H1 (cell line): ENCODE measurements at places on chromosomes 4 and X.

- no peak for DNase-seq
Measured at GRCh38 chr4:3420956-3421355, 20.8 kb upstream of the HGFAC start.

DNA sequence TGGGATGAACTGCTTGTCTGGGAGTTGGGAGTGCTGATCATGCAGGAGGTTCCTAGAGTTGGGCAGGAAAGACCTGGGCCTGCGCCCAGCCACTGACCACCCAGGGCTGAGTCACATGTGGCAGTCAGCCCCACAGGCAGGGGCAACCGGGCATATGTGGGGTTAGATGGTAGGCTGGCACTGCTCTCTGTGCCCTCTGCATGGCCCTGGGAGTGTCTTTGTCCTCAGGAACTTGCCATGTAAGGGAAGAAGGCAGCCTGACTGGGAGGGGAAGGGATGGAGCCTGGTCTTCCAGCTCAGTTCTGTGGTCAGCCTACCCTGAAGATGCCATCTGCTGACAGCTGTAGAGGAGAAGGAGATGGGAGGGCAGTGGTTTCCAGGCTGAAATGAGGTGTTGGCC lies 70.2 kb upstream of the EFNB1 start:
- DNase-seq: no peak

DNA sequence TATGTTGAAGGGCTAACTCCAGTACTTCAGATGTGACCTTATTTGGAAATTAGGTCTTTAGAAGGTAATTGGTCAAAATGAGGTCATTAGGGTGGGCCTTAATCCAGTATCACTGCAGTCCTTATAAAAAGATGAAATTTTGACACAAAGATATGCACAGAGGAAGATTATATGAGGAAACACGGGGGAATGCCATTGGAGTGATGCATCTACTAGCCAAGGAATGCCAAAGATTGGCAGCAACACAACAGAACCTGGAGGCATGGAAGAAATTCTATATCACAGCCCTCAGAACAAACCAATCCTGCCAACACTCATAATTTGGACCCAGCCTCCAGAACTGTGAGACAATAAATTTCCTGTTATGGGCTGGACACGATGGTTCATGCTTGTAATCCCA lies 17.6 kb downstream of the TRIM61 start:
- DNase-seq: no peak

GRCh38 chrX:1034717-1035116 lies 177.7 kb downstream of the CRLF2 start:
- DNase-seq: no peak

GRCh38 chrX:64176876-64177275 lies 28.6 kb downstream of the AMER1 start:
- no peak for DNase-seq

- DNase-seq: peak; percentile 47
Measured at GRCh38 chrX:118499295-118499694, 3.7 kb downstream of the DOCK11 start.

- no peak for DNase-seq
Measured at GRCh38 chr4:169649545-169650226, 29.3 kb downstream of the CLCN3 start.
